Left cardiac atrium (tissue), 4 donors: ENCODE measurements at places on chromosomes 2 and 18. TPM values are rescaled to one million over a fixed set of nuclear protein-coding genes. Genes with fewer than 3 reads are reported as not detected.

Gene ANKRD30BL
- not detected for total RNA-seq

Gene REL
- total RNA-seq = 7.3 TPM

Gene REG3G
- not detected for total RNA-seq

Gene INO80C
- total RNA-seq = 22.9 TPM

Gene CYP27C1
- 0.21 TPM for total RNA-seq
